ENCODE measurements at places on chromosomes 5 and 9. TPM values are rescaled to one million over a fixed set of nuclear protein-coding genes. Genes with fewer than 3 reads are reported as not detected.

- no peak for DNase-seq
These were observed 29.5 kb downstream of the SLC25A46 start for GRCh38 chr5:110768138-110768860.

The HK3 gene
- total RNA-seq, result 0.51 TPM

DNA sequence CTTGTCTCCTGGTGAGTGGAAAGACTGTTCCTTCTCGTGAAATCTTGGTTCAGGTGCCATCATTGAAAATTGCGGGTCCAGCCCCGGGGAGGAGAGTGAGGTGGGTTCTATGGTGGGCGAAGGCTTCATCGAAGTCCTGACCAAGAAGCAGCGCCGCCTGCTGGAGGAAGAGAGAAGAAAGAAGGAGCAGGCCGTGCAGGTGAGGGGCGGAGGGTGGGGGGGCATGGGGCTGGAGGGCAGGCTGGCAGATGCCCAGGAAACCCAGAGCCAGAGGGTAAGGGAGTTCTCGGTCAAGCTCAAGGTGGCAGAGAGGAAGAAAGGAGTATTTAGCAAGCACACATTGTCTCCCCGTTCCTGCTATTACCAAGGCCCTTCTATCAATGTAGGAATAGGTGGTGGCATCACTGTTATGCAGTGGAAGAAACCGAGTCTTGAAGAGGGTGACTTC, 24.3 kb upstream of the POMT1 start:
- peak; percentile 71 for DNase-seq

DNA sequence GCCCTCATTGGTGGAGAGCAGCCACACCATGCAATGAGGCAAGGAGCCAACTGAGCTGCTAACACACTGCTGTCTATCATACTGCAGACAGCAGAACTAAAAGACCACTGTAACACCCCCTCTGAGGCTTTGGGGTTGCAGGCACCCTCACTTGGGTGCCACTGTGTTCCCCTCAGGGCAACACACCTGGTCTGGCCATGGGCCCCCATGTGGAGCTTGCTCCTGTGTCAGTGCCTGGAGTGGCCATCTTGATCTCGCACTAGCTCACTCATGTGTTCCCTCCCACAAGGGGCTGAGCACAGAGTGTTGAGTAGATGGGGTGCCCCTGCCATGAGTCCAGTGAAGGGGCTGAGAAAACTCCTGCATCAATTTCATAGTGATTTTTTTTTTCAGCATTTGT, 532.4 kb upstream of the FTMT start:
- DNase-seq, result no peak

- no peak for DNase-seq
These were observed 11.7 kb downstream of the MLLT3 start for GRCh38 chr9:20610591-20610990.

GRCh38 chr9:31275419-31275818, 1109.0 kb upstream of the ACO1 start:
- DNase-seq, result no peak

The RAPGEF1 gene
- 226 TPM for total RNA-seq

- no peak for DNase-seq
These were observed 79.4 kb downstream of the ADAMTS16 start for GRCh38 chr5:5219541-5219940.

The FOXD4 gene
- total RNA-seq, result 0.49 TPM

DNA sequence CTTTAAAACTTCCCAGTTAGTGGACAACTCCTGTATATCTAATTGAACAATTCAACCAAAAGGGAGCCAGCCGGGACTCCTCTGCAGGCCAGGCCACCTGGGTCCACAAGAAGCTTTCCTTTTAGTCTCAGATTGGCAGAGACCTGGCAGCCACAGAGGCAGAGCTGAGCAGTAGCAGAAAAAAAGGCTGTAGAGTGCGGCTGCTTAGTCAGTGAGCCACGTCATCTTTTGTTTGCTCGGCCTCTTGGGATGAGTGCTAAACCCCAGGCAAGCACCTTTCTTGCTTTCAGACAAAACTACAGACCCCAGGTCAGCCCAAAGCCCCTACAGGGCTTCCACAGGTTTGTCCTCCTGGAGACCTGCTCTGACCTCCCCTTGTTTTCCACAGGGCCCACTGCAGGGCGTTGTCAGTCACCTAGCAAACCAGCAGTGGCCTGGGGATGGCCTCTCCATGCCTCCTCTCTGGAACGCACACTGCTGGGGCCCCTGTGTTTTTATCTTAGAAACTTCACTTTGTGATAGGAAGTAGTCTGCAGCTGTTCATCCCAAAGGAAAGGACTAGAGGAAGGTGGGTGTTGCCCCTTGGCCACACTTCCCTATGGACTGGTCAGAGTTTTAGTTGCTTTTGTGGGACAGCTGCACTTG, 49.9 kb downstream of the SHB start:
- no peak for DNase-seq

GRCh38 chr5:124512952-124513632, 233.3 kb downstream of the ZNF608 start:
- DNase-seq, result no peak

The CCL27 gene
- not detected for total RNA-seq

The FAM13B gene
- total RNA-seq, result 31.2 TPM

GRCh38 chr5:36880761-36881160, 4.2 kb downstream of the NIPBL start:
- no peak for DNase-seq

GRCh38 chr9:134030821-134031470, 5.7 kb downstream of the BRD3OS start:
- no peak for DNase-seq

The BICD2 gene
- 31.8 TPM for total RNA-seq

DNA sequence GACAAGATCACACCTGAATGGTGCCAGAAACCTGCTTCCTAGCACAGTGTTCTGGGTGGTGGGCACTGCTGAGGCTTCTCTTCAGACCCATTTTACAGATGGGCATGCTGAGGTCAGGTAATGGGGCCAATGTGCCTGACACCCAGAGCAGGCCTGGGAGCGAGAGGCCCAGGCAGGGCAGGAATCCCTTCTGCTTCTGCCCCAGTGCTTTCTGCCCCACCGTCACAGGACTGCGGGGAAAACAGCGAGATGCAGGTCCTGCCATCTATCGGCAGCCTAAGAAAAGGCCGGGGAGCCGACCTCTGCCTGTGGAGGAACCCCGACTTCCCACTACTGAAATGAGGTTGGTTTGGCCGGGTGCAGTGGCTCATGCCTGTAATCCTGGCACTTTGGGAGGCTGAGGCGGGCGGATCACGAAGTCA, 22.8 kb upstream of the RNU6ATAC start:
- no peak for DNase-seq

DNA sequence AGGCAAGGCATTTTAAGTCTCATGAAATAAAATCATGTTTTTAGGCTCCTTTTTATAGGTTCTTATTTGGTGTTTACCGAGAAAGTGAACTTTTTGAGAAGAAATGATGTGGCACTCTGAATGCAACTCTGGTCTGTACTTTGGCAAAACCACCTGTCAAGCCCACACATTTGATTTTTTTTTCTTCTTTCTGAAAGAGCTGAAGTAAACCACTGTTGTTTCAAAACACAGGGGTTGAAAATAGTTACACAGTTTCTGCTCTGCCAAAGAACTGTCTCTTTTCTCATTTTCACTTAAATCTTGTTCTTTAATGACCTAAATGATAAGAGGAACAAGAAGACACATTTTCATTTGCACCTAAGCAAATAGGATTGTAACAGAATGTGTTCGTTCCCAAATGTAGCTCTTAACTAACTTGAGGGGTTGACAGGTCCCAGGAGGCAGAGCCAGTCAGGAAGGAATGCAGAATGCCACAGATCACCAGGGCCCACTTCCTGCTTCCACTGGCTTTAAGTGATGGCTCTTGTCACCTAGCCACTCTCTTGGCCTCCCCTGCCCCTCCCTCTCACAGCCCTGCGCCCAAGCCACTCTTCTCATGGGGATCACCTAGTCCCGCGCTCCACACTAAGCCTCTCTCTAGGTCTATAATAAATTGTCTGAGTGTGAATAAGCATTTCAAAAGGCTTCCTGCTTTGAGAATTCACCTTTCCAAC, 47.3 kb downstream of the MED27 start:
- no peak for DNase-seq

DNA sequence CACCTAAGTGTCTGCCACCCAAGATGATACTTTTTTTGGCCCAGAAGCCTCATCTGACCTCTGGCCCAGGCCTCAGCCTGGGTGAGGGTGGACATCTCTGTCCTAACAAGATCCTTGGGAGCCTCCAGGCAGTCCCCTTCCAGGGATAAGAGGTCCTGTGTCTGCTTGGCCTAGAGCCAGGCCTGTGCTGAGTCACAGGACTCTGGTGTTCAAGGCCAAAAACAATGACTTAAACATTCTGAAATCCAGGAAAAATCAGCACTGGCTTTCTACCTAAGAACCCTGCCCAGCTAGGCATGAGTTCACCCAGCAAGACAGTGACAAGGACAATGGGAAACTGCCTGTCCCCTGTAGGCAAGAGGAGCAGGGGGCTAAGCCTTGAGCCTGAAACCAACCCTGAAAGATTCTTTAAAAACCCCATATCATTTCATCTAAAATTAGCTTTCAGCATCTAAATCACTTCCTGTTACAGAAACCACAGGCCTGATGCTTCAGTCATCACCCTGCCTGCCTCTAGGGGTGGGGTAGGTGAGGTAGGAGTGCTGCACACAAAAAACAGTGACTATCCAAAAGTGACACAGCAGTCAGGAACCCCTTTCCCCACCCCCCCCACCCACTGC, 29.9 kb downstream of the CSF2 start:
- DNase-seq, result no peak

The AHRR gene
- 8.7 TPM for total RNA-seq

The MYORG gene
- total RNA-seq, result 77.0 TPM

DNA sequence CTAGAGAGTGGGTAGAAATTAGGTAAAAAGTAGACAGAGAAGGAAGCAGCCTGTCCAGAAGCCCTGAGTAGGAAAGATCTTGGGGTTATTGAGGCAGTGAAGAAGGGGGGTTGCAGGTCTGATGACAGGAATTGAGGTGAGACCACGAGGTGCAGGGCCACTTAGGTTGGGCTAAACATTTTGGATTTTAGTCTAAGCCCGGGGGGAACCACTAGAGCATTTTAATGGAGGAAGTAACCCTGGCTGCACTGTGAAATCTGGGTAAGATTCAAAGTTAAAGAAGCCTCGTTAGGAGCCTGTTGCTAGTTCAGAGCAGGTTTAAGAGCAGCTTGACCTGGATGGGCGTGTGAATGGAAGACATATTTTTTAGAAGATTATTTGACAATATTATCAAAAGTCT, 38.3 kb downstream of the MAP3K1 start:
- DNase-seq, result no peak

The EGFLAM gene
- total RNA-seq, result 29.6 TPM

The ABLIM3 gene
- total RNA-seq, result 3.6 TPM

DNA sequence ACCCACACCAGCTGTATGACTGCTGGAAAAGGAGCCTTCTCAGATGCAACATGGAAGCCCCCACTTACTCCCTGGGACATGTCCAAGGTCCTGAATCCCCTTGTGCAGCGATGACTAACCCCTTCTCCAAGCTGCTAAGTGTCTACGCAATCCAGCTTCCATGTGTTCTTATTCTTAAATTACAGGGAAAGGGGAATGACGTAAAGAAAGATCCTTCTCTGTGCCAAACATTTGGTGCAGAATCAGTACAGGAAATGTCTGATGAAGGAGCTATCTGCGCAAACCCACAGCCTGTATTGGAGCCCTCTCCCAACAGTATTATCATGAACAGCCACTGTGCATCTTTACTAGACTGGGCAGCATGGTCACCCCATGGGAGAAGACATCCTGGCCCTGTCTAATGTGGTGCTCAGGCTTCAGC, 183.2 kb downstream of the FRMD3 start:
- DNase-seq, result no peak

The MEF2C gene
- total RNA-seq, result 134 TPM

DNA sequence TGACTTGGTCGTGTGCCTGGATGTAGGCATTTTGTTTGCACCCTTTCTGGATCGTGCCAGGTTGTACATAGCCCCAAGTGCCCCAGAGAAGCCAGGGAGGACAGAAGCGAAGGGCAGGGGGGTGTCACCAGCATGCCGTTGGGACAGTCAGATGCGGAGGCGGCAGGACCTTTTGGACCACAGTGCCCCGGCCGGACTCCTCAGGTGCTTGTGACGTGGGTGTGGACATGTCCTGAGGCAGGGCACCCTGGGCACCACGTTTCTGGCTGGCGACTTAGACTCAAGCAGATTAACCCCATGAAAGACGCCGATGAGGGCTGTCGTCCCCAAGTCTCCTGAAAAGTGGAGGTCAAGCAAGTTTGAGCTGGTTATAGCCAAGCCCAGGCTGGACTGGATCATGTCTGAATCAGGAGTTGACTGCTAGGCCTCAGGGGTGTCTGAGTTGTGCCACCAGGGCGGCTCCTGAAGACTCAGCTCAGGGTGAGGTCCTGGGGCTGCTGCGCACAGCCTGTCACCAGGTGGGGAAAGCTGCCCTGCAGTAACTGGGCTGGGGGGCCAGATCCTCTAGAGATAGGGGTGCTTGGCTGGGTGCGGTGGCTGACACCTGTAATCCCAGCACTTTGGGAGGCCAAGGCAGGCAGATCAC, 42.0 kb downstream of the HABP4 start:
- DNase-seq, result no peak

DNA sequence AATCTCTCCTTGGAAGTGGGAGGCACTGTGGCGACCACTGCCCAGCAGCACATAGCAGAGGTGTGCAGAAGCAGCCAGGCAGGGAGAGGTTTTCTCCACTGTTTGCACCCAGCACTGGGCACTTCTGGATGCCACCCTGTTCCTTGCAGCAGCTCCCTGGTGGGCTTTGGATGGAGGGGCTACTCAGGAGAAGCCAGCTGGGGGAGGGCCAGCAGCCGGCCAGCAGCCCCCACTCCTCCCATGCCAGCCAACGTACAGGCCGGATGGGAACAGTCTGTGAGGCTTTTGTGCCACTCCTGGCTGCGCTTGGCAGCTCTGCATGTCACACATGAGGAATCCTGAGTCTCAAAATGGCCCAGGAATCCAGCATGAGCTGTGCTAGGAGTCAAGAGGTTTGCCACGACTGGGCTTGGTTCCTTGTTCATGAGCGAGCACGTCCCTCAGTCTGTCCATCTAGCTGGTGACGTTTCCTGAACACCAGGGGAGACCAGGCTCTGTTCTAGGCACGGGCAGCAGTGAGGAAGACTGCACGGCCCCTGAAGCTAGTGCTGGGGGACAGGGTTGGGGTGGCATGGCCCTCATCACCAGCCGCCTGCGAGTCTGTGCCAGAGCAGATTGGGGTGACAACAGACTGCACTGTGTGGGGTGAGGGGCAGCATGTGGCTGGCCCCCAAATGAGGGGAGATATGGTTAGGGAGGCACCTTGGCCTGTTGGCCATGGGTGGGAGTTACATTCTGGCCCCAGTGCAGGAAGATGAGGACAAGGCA, 10.1 kb downstream of the PHF2 start:
- DNase-seq, result no peak

- DNase-seq, result no peak
These were observed 189.4 kb downstream of the MED10 start for GRCh38 chr5:6188976-6189375.
